ELF-1 (cell line): ENCODE measurements at places on chromosomes 4 and X.

DNA sequence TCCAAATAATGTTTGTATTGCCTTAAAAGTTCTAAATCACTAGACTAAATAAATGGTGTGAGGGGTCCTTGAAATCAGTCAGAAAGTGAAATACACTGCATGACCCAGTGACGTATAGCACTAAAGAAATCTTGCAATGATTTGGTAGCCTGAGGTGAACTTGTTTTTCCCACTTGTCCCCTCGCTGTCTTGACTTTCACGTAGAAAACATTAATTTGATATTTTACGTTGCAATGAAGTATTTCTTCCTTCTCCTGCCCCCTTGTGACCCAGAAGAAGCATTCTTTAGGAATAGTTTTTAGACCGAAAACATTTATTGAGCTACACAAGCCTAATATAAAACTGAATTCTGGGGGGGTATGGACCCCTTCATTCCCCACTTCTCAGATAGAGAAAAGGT, 3.7 kb downstream of the KLB start:
- no peak for DNase-seq

- DNase-seq, result no peak
These were observed 115.1 kb upstream of the SFRP2 start for GRCh38 chr4:153904011-153904410.

- DNase-seq, result no peak
These were observed 196.0 kb upstream of the PSAPL1 start for GRCh38 chr4:7630568-7631287.

GRCh38 chr4:41814565-41814964, 66.0 kb upstream of the PHOX2B start:
- DNase-seq, result peak; percentile 58

- no peak for DNase-seq
These were observed 1480.8 kb downstream of the TECRL start for GRCh38 chr4:62928483-62928882.

- no peak for DNase-seq
These were observed 89.8 kb upstream of the ARMCX2 start for GRCh38 chrX:101749436-101749835.

DNA sequence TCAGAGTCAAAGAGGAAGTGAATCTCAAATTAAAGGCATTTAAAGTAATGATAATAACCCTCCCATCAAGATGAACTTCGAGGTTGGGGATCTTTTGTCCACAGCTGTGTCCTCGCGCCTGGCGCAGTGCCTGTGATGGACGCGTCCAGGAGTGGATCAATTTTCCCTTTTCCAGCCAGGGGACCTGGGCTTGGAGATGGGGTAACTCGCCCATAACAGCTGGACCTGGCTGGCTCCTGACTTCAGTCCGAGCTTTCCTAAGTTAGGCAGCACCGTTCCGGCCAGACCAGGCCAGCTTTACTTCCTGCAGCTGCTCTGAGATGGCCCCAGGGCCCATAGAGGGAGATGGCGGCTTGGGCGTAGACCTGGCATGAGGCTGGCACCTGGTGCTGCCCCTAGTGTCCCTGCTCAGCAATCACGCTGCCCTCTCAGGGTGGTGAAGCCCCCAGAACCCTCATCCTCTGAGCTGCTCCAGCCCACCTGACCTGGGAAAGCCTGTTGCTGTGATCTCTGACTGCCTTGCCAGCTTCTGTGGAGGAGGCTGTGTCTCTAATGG, 23.9 kb downstream of the ADRA2C start:
- DNase-seq, result no peak

GRCh38 chr4:17188547-17189400, 290.3 kb upstream of the LDB2 start:
- no peak for DNase-seq

DNA sequence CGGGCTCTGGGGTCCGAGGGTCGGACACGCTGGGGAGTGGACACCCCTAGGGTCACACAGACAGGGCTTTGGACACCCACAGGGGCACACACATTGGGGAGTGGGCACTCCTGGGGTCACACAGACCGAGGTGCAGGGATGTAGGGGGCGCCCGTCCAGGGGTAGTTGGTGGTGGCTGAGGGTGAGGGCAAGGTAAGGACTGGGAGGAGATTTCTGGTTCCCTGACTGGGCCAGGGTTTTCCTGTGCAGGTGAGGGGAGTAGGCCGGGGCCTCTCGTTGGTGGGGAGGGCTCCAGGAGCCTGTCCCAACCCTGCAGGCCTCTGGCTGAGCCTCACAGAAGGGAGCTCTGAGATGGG, 21.9 kb upstream of the WDR45 start:
- DNase-seq, result peak; percentile 44

GRCh38 chr4:139904406-139904805, 238.8 kb downstream of the MGST2 start:
- no peak for DNase-seq

- DNase-seq, result no peak
These were observed 59.4 kb upstream of the TLL1 start for GRCh38 chr4:165813606-165814005.

DNA sequence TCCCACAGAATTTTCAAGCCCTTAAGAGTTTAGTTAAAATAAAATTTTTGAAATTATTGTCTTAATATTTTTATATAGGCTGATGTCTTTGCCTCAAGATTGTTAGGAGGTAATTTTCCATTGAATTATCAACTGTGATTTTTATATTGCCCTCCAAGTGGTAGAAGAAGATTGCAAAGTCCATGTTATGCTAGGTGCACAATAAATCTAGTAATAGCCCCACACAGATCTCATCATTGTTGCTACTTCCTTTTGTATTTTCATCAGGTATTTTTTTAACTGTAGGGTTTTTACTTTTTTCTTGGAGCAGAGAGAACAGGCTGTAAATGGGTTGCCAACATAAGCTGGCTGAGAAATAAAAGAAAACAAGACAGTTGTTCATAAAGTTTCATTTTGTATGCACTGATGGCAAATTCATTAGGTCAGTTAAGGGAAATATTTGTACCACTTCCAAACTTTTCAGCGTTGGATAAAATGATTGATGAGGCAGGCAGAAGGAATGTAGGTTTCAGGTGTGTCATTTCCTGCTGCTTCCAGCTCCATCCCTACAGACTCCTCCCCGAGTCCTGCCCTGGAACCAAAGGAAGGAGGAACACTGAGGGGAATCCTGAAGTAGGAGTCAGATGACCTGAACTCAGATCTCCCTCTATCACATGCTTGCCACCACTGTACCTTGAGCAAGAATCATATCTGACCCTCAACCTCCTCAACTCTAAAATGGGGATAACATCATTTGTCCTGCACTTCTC, 105.5 kb downstream of the PRRG1 start:
- no peak for DNase-seq

DNA sequence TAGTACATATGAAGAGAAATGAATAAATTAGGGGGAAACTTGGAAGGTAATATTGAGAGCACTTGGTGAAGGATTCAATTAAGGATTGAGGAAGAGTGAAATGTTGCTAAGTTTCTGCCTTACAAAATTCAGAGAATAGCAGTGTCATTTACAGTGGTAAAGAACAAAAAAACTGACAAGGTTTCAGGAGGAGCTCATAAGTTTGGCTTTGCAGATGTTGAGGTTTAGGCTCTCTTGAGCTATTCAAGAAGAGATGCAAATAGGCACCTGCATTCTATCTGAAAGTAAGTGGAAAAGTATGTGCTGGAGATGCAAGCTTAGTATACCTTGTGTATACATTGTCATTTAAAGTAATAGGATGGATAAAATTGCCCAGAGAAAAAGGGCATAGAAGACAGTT, 22.3 kb upstream of the EMCN start:
- no peak for DNase-seq

DNA sequence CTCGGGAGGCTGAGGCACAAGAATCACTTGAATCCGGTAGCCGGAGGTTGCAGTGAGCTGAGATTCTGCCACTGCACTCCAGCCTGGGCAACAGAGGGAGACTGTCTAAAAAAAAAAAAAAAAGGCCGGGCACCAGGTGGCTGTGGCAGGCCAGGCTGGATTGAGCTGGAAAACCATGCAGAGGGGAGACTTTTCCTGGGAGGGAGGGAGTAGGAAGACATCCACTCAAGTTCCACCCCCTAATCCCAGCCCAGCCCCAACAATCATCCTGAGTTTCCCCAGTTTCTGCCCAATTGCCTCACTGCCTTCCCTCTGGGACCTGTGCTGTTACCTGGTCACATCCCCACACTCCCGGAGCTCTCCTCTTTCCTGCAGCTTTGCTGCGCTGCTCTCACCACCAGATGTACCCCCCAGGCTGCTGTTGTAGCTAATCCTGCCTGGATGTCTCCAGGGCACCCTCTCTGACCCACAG, 9.0 kb upstream of the TSPYL2 start:
- peak; percentile 82 for DNase-seq

DNA sequence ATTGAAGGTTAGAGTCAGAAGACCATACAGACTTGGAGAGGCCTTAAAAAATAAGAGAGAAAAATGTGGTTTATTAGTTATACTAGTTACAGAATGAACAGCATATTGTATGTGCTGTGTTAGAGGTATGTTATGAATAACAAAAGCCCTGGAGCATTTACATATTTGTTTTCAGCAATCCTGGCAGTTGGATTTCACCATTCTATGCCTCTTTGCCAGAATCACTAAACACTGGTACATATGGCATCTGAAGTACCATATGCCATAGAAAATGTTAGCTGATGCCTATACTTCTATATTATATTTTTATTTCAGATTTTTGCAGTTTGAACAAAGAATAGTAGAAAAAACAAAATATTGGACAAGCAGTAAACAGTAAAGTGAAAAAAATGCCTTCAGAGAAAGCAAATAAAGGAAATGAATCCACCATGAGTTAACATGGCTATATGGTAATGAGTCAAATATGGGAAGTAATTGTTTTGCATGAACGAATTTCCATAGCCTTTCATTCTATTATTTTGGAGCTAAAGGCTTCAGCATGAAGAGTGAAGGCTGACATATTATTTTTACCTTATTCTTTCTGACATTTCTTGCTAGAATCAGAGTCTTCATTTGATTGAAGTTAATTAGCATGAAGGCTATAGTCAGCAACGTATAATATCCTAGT, 41.9 kb upstream of the PRDM8 start:
- DNase-seq, result no peak

GRCh38 chr4:168610911-168611530, 114.2 kb downstream of the PALLD start:
- no peak for DNase-seq
